ENCODE measurements at places on chromosomes 7 and 10. TPM values are rescaled to one million over a fixed set of nuclear protein-coding genes. Genes with fewer than 3 reads are reported as not detected.

The ZNF804B gene
- total RNA-seq, result 6.3 TPM

The PILRA gene
- 1.8 TPM for total RNA-seq

The GIMAP5 gene
- 14.8 TPM for total RNA-seq

The MYL10 gene
- 3.8 TPM for total RNA-seq

The MYO1G gene
- 1.0 TPM for total RNA-seq

The DNAH11 gene
- 2.7 TPM for total RNA-seq

The KLF6 gene
- total RNA-seq, result 67.1 TPM

The FOXI2 gene
- not detected for total RNA-seq

The HMX3 gene
- 1.1 TPM for total RNA-seq

The ATG9B gene
- total RNA-seq, result 1.9 TPM
